ENCODE measurements at places on chromosomes 7 and 10.

GRCh38 chr10:84613336-84614021 lies 285.1 kb downstream of the CCSER2 start:
- no peak for DNase-seq

- DNase-seq = no peak
Measured at GRCh38 chr10:132723330-132723970, 62.5 kb downstream of the NKX6-2 start.

DNA sequence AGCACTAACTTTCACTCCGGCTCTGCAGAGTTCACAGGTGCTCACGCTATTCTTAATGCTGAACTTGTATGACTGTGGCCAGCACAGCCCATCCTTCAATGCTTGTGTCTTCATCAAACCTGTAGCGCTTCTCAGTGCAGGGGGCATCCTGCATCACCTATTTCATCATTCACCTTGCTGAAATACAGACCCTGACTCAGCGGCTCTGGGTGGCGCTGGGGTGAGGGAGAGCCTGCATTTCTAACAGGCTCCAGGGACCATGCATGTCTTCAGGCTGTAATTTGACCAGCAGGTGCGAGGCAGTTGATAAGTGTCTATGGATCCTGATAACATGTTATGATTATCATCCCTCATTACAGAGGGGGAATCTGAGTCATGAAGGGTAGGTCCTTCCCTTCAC lies 89.3 kb downstream of the VOPP1 start:
- no peak for DNase-seq

DNA sequence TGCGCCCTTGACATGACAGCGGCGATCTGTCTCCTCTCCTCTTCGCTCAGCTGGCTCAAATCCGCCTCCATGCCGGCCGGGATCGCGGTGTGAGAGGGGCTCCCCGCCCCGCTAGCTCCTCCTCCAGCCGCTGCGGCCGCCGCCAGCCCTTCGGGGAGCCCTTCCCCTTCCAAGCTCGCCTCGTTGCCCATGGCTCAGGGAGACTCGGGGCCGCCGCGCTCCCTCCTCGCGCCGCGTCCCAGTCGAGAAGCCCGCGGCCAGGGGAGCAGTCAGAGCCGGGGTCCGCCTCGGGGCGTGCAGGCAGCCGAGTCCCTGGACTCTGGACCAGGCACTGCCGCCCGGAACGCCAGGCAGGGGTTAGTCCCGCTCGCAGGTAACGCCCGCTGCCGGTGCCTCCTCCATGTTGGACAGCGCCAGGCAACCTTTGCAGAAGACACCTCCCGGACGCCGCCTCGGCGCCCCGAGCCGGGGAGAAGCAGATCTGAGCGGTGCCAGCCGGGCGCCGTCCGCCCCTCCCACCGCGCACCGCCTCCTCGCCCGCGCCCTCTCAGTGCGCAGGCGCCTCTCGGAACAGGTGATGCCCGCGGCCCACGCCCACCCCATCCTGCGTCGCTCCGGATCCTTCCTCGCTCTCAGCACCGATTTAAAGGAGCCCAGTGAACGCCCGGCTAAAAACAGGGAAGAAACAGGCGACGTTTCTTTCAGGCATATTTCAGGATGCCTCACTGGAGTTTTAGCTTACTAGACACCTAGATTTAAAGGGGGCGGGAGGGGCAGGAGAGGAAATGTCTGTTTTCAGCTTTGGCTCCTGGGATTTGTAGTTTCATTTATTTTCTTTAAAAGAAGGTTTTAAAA lies at the start of gene PCLO:
Gene PCLO (minus strand): TSS at position 483 of the 855 bp plus-strand sequence. CDS start 292 bp downstream, at position 191.
- DNase-seq = peak; percentile 68

GRCh38 chr10:106224676-106225075 lies 939.8 kb downstream of the SORCS1 start:
- DNase-seq = no peak

DNA sequence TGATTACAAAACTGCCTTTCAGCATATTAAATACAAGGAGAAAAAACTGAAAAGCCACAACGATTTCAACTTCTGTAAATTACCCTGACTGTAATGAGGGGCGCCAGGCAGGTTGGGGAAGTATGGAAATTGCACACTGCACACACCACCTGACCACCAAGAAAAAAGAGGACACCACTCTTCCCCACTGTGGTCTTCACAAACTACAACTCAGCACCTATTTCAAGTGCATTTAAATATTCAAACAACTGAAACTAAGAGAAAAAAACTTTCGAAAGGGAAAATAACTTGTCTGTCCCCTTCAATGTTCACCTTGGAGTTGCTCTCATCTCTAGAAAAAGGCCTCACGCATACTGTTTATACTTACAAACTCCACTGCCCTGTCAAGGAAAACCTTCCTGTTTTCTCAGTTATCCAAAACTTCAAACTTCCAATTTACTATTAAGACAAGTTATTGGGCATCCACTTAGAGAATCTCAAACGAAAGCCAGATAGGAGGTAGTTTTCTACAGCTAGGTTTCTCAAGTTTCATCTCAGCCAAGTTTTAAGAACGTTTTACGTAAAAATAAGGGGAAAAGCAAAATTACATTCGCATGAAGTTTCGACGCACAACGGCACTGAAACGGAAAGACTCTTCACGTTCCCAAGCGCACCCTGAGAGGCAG lies 1.4 kb downstream of the LARP4B start:
- no peak for DNase-seq

DNA sequence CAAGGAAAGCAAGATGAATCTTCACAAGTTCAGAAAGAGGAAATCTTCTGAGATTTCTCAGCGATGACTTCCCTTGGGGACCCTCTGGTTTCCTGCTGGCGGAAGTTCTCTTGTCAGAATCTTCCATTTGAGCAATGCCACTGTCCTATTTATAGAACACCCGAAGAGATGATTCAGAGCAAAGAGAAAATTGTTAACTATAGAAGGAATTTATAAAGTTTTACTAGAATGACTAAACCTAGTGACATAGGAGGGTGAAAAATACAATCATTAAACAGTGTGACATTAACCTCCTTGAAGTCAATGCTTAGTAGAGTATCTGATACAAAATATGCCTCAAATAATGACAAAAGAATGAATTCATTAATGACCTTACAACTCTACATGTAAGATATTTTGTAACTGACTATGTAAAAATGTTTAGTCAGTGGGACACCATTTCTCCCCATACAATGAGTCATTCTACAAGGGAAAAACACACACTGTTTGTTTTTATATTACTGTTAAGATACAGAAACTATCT lies 206.5 kb upstream of the CNTNAP2 start:
- no peak for DNase-seq

DNA sequence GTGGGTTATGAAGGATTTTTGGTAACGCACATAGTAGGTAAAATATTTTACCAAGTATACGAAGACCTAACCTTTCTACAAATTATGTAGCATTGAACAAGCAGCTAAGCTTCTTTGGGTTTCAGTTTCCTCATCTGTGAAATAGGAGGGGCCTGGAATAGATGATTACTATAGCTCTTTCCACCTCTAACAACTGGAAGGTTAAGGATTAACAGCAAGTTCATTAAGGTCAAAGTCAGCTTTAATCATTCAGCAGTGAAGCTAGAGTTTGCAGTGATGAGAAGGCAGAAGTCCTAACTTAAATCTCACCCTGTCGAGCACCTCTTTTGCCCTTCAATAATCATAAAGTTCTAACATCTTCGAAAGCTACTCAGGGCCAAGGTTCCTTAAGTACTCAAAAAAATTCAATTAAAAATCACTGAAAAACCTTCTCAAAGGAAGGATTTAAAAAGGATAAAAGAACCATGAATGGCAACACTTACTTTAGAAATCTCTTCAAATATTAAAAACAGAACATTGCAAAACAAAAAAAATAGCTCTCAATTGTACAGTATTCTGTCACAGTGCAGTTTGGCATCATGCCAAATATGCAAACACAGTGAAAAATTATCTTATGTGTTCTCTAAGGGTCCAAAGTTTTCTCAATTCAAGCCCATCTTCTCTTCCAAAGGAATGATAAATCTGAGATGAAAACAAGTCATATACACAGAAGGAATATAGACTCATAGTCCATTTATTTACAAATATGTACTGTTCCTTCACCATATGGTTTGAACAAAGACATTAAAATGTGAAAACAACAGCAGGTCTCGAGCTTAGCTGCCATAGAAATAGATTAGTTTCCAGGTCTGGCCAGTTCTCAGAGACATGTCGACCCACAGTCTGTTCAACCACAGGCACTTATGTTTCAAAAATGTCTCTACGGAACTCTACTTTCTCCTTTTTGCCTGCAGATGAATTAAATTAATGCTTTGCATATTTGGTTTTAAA lies 152.0 kb upstream of the SLC13A1 start:
- no peak for DNase-seq

DNA sequence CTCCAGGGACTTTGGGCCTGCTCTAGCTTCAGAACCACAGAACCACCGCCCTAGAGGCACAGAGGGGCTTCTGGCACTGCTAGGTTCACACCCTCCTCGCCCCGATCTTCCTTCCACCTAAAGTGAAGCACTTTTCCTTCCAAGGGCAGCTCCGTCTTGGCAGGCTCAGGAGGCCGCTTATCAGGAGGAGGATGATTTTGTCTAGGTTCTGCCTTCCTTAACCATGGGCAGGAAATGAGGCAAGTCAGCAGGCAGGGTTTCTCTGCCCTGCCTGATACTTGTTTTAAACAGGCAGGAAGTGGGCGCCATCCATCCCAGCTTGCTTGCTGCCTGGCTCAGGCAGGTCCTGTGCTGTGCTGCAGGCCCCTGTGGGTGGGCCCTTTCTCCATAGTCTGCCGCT lies 8.3 kb upstream of the ATP6V0E2 start:
- DNase-seq = no peak

GRCh38 chr7:69801729-69802682 lies 203.7 kb downstream of the AUTS2 start:
- DNase-seq = no peak

DNA sequence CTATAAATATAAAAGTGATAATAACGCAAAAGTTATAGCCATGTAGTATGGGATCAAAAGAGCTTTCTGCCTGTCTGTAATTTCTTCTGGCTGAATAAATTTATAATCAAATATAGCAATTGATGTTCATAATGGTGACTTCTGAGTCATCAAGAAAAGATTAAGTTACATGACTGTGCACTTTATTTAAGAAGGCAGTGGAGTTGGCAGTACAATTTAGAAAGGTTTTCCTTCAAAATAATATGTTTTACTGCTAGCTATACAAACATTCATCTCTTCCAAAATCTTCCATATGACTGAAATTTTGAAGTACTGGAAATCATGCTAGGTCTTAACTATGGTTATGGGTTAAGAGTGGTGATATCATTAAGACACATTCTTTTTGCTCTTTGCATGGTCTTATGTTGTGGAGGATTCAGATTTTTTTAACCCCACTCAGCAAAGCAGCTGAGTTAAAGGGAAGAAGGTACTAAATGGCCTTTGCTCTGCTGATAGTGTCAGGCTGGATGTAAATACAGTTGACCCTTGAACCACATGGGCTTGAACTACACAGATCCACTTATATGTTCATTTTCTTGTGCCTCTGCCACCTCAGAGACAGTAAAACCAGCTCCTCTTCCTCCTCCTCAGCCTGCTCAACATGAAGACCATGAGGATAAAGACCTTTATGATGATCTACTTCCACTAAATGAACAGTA lies 323.6 kb downstream of the BBS9 start:
- DNase-seq = no peak

DNA sequence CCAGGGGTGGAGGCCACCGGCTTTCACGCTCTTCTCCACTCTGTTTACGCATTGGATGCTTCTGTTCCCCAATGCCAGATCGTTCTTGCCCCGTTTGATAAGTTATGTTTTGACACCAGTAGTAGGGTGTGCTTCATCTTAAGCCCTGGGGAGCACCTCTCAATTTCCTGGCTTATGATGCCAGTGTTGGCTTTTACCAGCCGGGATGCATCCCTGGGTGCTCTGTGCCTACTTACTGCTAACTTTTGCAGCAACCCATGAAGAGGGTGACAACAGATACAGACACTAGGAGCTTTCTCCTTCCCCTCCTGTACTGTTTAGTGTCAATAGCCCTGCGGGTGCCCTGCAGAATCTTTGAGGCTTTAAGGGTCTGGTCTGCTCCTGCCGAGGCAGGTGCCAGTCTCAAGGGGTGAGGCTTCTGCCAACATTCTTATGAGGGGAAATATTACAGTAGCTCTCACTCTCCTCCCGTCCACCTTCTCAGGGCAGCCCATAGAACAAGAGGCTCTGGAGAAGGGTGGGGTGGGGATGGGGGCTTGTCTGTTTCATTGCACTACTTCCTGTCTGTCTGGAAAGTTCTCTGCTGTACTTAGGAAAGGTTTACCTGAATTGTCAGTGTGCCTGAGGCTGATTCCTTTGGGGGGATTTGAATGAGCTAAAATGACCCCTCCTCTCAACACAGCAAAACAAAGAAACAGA lies 23.3 kb downstream of the ADCY1 start:
- DNase-seq = no peak

DNA sequence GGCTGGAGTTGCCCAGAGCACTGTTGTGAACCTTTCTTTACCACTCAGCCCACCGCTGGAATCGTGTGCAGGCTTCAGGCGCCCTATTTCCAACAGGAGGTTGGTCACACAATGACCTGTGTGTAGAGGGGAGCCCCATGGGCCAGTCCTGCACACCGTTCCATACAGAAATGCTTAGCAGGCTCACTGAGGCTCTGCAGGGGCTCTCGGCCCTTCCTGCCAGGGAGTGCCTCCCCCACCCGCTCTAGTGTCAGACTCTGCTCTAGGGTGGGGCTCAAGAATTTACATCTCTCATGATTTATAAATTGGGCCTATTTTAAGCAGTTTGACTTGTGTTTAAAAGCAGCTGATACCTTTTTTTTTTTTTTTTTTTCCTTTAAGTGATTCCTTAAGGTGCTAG lies 42.0 kb downstream of the SHH start:
- no peak for DNase-seq

DNA sequence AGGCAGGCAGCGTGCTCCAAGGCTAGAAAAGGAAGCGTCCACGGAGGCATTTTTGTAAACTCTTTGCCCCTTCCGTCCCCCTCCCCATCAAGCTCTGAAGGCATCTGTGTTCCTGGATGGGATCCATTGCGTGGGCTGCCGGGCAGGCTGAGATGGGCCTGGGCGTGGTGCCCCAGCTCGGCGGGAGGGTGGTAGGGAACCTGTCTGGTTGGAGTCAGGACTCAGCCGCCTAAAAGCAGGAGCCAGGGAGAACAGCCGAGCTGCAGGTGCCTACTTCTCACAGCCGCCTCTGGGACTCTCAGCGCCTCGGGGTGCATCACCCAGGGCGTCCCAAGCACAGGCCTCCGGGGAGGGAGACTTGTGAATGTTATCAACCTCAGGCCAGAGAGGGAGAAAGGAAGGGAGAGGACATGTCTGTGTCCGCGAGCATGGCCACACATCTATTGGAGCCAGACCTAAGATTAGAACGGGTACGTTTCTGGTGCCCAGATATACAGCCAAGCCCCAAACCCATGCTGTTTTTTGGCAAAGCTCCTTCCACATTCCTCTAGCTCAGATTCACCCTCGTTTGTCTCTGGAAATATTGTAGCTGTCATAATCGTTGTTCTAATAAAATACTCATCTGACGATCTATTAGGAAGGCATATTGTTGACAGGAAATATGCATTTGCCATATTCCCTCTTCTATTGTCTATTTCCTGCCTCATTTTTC lies 48.6 kb upstream of the CTBP2 start:
- no peak for DNase-seq
